ENCODE measurements at places on chromosomes 11 and 22. TPM values are rescaled to one million over a fixed set of nuclear protein-coding genes. Genes with fewer than 3 reads are reported as not detected.

The ZFTA gene
- 26.0 TPM for polyA plus RNA-seq

The LRRC56 gene
- polyA plus RNA-seq, result 2.7 TPM

The TCP11L1 gene
- 11.0 TPM for polyA plus RNA-seq

The MMP3 gene
- polyA plus RNA-seq, result not detected

The APOA5 gene
- polyA plus RNA-seq, result not detected

The RBFOX2 gene
- polyA plus RNA-seq, result 166 TPM

The ROBO4 gene
- polyA plus RNA-seq, result 22.9 TPM

The C22orf39 gene
- 34.3 TPM for polyA plus RNA-seq

The TNNI2 gene
- 2,222 TPM for polyA plus RNA-seq

The CNGA4 gene
- polyA plus RNA-seq, result not detected

The OR52E8 gene
- polyA plus RNA-seq, result not detected

The OR2D2 gene
- polyA plus RNA-seq, result not detected

Data from muscle of back (tissue), 13 donors.